ENCODE measurements at places on chromosomes 2 and 18. TPM values are rescaled to one million over a fixed set of nuclear protein-coding genes. Genes with fewer than 3 reads are reported as not detected.

SULT1C4 gene
- total RNA-seq: not detected

DNA sequence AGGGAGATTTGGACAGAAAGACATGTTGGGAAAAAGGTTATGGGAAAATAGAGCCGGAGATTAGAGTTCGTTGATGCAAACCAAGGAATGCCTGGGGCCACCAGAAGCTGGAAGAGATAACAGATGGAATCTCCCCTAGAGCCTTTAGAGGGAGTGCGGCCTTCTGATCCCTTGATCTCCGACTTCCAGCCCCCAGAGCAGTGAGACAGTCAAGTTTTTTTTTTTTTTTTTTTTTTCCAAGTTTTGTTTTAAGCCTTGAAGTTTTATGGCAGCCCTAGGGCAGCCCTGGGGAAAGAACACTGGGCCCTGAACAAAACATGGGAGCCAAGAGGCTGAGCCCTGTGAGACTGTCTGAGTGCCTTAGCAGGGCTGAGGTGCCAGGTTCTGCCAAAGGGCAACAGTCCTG, 6.5 kb downstream of the DGKD start:
- DNase-seq: no peak

REG1B gene
- total RNA-seq: not detected

- DNase-seq: no peak
Measured at GRCh38 chr2:84231478-84231877, 227.6 kb downstream of the SUCLG1 start.

TMEM247 gene
- total RNA-seq: not detected

GRCh38 chr2:62404913-62405312, 101.1 kb downstream of the TMEM17 start:
- no peak for DNase-seq

DNA sequence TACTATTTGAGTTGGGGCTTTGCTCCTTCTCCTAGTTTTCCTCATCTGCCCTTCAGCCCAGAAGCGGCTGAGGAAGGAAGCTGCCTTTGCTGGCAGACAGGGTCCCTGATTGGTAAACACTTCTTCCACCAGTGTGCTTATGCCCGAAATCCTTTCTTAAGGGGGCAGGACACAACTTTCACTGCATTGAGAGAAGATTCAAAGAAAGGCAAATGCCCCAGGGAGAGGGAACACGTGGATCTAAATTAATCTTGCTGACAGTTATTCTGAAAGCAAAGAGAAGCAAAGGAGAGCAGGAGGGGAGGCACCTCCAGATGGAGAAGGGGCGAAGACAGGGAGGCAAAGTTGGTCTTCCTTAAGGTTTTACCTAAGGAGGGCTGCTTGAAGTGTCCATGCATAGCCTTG, 92.1 kb upstream of the EFEMP1 start:
- DNase-seq: no peak

PRPF40A gene
- total RNA-seq: 111 TPM

- no peak for DNase-seq
Measured at GRCh38 chr2:68031043-68031442, 31.8 kb downstream of the C1D start.

- peak; percentile 36 for DNase-seq
Measured at GRCh38 chr2:54708584-54709335, 14.7 kb upstream of the EML6 start.

GRCh38 chr2:74293191-74293991, 49.8 kb downstream of the SLC4A5 start:
- DNase-seq: no peak

DNA sequence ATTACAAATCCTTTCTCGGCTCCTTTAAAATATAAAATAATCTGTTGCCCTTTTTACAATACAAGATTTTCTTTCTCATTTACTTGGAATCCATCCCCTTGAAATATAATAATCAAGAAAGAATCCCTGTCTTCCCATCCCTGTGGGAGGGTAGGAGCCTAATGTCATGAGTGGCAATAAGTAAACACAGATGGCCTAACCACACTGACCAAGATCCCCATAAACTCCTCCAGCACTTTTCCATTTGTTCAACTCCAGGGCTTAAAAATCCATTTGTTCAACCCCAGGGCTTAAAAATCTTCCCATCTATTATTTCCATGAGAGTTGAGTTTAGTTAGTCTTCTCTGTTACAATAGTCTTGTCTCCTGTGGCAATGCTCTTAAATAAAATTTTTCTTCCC, 297.6 kb downstream of the CDH7 start:
- no peak for DNase-seq

TIGD1 gene
- total RNA-seq: 28.2 TPM

LDLRAD4 gene
- 56.8 TPM for total RNA-seq

NCKAP5 gene
- not detected for total RNA-seq

DNA sequence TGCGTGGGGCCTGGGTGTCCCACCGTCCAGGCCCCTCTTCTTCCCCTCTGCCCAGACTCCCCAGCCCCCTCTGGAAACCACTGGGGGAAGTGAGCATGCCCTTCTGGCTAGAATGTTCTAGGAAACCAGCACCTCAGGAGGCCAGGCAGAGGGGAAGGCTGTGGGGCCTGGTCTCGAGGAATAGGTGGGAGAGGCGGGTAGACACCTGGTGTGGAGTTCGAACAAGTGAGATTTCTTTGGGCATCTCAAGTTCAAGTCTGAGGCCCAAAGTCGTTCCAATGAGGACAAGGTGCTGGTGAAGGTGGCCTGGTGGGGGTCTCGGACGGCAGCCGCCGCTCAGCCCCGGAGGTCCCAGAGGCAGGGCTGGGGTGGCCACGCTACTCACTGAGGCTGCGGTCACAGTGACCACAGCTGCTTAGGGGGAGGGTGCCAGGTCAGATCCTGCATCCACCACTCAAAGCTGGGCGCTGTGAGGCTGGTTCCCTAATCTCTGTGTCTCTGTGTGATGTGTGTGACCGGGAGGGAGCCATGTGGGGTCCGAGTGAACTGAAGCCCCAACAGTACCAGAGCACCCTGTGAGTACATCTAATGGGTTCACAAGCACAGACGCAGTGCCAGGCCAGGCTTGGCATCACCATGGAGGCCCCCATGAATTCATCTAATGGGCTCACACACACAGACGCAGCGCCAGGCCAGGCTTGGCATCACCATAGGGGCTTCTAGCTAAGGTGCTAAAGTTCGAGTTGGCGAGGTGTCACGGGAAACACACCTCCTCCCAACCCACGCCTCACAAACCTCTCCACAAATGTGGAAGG, 26.5 kb upstream of the PXDN start:
- no peak for DNase-seq

DNA sequence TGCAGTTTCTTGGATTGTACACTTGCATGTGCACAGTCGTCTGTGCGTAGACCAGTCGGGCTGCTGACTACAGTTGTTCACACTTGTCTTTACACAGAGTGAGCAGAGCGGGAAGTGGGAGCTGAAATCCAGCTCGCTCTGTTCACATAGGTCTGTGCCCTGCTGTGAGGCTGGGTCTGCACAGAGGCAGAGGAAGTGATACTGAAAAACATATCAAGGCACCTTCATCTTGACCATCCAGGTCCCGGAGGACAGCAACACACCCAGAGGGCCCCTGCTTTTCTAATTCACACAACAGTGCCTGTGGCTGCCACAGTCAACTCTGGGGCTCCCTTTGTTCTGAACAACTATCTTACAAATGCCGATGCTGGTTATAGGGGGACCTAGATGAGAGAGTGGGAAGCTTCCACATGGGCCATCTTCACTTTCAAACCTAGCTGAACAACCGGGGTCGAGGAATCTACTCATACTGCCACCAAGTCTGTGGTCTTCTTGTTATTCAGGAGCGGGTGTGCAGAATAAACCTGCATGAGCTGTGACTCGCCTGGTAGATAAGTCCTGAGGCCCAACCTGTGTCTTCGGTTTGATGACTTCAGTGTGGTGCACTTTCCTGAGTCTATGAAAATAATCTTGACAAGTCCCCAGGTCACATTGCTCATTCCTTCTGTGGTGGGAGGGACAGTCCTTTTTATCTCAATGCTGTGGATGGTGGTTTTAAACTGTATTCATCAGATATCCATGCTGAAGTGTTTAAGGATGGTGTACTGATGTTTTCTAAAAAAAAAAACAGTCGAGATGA, 3.5 kb upstream of the ADNP2 start:
- no peak for DNase-seq

UNC80 gene
- total RNA-seq: not detected

NETO1 gene
- 0.21 TPM for total RNA-seq

RAD51AP2 gene
- not detected for total RNA-seq

- no peak for DNase-seq
Measured at GRCh38 chr2:31205186-31205585, 12.1 kb downstream of the CAPN14 start.

DNA sequence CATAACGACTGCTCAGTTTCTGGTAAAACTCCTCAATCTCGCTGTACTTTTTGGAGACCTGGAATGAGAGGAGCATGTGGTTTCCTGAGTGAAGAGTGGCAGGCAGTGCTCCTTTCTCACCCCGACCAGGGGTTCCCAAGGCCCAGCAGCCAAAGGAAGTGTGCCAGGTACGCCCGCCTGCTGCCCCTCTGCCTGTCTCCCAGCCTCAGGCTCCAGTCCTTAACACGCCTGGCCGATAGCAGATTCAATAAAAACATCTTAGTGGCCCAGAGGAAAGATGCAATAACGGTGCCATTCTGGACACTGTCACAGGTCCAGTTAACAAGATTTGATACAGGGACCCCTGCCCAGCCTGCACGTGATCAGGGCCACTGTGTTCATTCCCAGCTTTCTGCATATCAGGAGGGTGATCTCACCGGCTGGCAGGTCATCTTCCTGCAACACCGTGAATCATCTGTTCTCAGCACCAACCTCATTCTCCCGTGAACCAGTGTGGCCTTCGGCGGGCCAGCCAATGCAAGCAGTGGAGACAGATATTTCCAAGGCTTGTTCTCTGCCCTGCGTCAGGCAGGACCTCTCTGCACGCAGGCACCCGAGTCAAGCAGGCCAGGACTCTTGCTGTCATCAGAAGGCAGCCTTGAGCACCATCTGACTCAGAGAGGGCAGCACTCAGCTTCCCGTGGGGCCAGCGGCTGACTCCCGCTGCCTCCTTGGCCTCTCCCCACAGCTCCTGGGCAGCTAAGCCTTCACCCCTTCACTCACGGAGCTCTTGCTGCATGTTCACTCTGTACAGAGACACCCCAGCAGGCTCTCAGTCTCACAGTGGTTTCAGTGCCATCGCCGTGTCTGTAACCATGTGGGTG, 9.5 kb downstream of the HS1BP3 start:
- DNase-seq: no peak

DNA sequence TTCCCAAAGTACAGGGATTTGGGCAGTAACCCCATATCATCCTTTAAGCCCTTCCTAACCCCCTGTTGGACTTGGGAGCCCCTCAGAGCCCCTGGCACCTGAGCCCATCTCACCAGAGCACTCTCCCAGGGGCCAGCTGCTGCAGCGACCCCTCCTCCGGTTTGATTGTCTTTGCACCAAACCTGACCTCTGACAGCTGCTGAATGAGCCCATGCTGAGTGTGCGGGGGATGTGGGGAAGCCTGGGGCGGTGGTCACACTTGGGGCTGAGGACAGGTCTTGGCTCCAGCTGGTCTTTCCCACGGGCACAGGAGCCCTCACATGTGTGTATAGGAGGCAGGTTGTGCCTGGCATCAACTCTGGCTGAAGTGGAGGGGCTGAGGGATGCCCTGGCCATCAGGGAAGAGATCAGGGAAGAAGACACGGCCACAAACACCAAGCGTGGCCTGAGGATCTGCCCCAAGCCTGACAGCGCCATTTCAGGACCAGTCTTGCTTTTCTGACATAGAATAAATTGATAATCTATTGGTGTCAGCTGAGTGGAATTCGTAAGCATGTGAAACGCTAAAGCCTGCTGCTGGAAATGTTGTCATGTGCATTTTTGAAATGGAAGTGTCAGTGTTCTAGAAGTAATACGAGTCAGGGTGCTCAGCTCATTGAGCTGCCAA, 102.4 kb downstream of the ACKR3 start:
- DNase-seq: no peak

GRCh38 chr18:62988471-62988870, 273.1 kb downstream of the PHLPP1 start:
- DNase-seq: no peak

GRCh38 chr2:231367178-231367577, 28.3 kb upstream of the B3GNT7 start:
- DNase-seq: no peak

DNA sequence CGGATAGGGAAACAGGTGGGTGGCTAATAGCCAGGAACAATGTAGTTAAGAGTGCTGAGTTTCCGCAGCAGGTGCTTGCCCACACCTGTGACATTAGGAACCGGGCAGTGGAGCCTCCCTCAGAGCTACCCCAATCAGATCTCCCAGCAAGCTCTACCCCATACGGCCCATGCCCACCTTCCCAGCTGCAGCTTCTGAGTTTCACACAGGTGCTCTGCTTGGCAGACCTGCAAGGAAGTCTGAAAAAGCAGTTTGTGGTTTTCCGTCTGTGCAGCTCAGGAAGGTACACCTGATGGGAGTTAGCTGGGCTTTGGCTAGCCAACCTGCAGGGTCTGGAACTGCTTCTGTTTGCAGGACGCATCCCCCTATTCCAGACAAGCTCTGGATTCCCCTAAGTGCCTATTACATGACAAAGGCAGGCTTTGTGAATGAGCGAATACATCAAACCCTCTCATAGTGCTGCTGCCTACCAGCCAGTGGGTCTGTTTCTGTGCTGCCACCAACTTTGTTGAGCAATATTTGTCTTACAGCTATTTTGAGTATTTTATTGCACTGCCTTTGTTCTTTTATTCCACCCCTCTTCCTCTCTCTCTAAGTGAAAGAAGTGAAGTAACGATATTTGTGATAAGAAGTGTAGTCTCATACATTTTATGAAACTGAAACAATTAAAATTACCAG, 24.7 kb upstream of the CEP68 start:
- DNase-seq: no peak

COL4A3 gene
- total RNA-seq: 0.16 TPM

DNA sequence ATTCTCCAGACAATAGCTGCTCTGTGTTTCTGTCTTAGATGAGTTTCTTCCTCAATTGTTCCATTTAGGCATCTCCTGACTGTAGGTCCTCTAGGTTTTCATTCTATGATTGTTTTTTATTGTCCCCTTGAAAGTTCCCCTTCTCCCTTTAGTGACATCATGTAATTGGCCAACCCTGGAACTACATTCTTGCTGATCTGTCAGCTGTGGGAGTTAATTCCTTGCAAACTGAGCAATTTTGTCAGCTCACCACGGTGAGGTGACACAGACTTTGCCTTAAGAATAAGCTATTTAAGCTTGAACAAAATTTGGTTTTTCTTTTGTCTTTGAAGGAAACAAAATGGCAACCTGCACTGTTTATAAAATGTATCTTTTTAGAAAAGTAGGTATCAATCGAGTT, 95.9 kb downstream of the TXNL1 start:
- DNase-seq: no peak

DNA sequence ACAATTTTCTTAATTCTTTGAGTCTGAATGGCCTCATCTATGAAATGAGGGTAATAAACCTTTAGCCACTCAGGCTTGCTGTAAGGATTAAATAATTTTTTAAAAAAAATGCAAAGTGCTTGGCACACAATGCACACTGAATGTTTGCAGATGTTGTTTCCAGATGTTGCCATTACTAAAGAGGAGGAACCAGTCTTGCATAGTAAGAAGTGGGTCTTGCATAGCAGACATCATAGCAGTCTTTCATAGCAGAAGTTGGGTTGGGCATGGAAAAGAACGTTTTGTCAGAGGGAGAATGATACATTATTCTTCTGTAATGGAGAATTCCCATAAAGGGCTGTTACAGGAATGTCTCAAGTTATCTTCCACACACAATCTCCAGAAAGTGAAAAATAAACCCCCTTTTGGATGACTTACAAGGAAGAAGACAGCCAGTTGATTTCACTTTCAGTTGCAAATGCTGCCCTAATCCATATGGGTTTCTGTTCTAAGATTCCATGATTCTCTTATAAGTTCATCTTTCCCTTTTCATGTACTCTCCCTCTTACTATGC, 327.7 kb downstream of the SUCLG1 start:
- no peak for DNase-seq
